ENCODE measurements at places on chromosomes 1 and 21.

GRCh38 chr1:117388328-117388727 lies 21.1 kb downstream of the MAN1A2 start:
- no peak for DNase-seq

DNA sequence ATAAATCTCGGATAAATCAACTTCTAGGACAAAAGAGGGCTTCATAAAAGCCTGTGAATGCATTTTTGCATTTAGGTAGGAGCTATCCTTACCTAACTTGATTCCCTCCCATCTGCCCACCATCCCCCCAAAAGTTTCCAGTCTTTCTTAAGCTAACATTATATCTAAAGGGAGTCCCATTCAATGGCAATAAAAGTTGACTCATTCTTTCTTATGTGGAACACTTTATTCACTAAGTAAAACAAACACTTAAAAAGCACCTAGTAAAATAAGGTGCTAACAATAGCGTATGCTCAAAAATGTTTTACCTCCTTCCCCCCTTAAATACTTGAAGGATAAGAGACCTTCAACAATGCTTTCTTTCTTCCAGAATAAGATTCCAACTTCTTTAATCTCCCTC lies 83.8 kb downstream of the GON4L start:
- no peak for DNase-seq

GRCh38 chr1:2971609-2972008 lies 49.7 kb upstream of the ACTRT2 start:
- DNase-seq: no peak

DNA sequence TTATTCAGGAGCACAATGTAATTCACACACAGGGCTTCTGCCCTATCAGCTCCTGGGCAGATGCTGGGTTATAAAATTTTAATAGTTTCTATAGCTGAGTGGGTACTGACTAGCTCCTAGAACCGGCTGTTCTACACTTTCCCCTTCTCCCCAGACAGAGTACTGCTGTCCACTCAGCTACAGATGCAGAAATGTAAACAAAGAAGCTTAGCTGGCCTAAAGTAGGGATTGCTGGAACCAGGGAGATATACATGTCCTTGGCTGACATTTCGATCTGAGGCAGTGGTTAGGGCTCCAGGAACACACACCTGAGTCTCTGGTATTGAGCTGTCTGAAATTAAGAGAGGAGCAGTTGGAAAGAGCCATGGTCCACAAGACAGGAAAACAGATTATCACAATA lies 211.5 kb upstream of the USP24 start:
- DNase-seq: peak; percentile 31

DNA sequence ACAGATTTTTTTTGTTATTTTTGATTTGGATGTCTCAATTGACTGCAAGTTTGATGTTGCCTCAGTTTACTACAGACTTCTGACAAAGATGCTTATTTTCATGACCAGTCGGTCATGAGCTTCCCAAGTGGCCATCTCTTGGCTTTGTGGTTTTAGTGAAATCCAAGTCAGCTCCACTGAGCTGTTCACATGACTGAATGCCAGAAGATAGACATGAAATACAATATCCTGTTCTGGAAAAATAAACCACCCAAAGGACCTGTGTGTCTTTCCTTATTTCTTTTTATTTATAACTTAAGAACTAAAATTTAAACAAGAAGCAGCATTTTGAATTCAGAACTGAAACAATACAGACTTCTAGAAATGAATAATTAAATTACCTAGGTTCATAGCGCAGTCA lies 89.3 kb downstream of the HMCN1 start:
- peak; percentile 44 for DNase-seq

DNA sequence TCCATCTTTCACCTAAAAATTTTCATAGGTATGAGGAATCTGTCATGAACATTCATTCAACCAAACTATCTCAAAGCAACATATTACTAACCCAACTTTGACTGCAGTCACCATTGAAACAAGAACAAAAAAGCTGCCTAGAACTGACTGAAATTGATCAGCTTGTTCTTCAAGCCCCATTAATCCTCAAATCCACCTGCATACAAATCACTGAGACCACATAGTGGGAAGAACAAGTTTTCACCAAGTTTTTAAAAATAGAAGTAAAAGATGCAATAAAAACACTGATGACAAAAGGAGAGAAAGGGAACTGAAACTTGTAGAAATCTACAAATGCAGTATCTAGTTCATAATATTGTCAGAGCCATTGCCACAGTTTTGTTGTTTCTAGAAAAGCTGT lies 6.1 kb downstream of the SORT1 start:
- no peak for DNase-seq

- no peak for DNase-seq
Observed at GRCh38 chr1:155120253-155120652, 7.4 kb upstream of the EFNA1 start.

GRCh38 chr1:41659903-41660302 lies 175.4 kb upstream of the EDN2 start:
- no peak for DNase-seq

GRCh38 chr1:221440658-221441057 lies 301.2 kb downstream of the DUSP10 start:
- DNase-seq: peak; percentile 28

DNA sequence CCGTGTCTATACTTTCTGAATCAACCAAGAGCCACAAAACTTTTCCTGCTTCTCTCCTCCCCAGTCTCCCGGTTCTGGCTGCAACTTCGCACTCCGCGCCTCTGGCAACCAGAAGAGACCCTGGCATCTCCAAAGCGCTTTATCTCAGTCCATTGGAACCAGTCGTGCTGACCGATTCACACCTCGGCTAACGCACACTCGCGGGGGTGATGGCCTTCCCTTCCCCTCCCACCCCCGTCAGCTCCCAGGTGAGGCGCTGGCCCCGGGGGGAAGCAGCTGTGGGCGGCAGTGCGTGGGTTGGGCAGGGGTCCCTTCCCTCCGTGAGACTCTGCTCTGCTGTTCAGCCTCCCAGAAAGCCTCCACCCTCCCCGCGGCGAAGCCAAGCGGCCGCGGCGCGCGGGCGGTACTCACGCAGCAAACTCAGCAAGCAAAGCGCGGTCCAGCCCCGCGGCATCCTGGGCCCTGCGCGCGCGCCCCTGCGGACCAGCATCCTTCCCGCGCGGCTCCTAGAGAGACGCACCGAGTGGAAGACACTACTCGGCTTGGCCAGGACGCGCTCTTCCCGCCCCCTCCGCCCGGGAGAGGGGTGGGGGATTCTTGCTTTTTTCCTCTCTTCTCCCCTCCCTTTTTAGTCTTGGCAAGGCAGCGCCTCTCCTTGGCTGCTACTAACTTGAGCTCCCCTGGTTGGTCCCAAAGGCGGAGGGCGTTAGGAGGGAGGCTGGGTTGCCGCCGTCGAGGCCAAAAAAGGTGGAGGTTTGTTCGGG lies at the start of gene CD34:
TSS of gene CD34 (minus strand) at position 535 of the 764 bp plus-strand sequence. CDS start at position 490, 45 bp downstream.
- no peak for DNase-seq

DNA sequence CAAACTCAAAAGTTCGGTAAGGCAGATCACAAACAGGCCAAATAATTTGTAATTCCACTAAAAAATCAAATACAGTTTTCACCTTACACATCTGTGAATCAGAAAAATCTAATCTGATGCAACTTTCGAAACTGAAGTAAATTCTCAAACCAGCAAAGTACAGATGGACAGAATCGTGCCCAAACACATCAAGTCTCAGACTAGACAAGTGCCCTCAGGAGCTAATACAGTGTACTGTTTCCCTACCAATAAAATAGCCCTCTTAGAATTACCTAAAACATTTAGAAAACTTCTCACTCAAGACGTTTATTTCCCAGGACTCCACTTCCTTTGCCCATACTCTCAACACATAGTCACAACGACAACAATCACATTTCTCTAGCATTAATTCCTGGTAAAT lies 134.2 kb downstream of the SMYD2 start:
- no peak for DNase-seq

DNA sequence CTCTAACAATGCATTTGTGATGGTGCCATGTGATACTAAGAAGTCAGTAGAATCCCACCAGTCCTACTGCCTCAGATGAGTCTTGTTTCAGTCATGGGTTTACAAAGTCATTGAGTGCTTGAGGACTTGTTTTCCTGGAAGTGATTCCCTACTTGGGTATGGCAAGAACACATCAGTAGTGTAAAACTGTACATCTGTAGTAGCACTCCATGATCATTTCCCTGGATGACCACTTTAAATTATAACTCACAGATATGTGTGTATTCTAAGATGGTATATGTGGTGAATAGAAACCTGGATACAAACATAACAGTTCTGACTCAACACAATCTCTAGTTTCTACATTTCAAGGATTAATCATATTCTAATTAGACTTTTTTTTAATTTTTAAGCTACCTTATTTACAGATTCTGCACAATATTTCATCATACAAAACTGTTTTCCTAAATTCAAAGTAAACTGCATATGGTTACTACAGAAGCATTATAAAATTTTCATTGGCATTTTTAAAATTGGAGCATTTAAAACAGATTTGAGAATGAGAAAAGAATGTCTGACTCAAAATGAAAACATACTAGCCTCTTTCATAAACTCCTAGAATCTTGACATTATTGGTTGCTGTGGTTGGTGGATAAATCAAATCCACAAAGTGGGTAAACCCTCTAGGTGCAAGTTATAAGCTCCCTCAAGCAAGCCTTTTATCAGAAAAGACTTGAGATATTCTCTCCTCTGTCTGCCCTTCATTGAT lies 6.8 kb upstream of the PSMG1 start:
- DNase-seq: peak; percentile 72

- DNase-seq: peak; percentile 45
Observed at GRCh38 chr1:174692313-174692712, 244.5 kb downstream of the GPR52 start.

- DNase-seq: no peak
Observed at GRCh38 chr1:156372265-156372586, 3.2 kb downstream of the RHBG start.

GRCh38 chr1:113219377-113219776 lies 146.4 kb downstream of the LRIG2 start:
- peak; percentile 7 for DNase-seq

DNA sequence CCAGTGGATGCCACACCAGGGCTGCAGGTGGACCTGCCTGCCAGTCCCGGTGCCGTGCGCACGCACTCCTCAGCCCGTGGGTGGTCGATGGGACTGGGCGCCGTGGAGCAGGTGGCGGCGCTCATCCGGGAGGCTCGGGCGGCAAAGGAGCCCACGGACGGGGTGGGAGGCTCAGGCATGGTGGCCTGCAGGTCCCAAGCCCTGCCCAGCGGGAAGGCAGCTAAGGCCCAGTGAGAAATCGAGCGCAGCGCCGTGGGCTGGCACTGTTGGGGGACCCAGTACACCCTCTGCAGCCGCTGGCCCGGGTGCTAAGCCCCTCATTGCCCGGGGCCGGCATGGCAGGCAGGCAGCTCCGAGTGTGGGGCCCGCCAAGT lies 1171.8 kb upstream of the B3GALT2 start:
- DNase-seq: no peak

- no peak for DNase-seq
Observed at GRCh38 chr21:38816400-38816977, 10.8 kb downstream of the ETS2 start.

DNA sequence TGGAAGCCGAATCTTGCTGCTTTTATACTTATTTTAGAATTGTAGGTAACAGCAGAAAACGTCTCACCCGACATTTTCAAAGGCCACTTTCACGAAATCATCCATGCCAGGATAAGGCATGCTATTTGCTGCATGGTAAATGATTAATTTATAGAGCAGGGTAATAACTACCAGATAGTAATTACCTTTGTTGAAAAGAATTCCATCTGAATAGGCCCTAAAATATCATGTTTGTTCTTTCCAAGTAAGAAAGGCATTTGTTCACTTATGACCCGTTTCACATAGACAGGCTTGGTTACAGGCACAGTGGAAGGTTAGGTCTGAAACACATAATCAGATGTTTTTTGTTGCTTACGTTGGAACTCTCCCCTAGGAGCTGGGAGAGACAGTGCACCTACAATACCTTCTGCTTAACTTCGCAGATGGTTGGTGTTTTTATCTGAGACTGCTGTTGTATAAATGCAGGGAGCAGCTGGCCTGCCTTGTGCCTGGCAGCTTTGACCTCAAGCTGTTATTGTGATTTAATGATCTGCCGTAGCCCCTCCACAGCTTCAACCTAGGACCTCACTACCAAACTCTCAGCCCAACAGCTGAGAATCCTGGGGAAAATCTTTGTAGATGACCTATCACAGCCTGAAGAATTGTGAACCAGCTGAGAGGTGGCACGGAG lies 1.6 kb downstream of the SLC44A3 start:
- DNase-seq: no peak

GRCh38 chr1:46583494-46583893 lies 20.6 kb downstream of the MKNK1 start:
- DNase-seq: no peak

- DNase-seq: no peak
Observed at GRCh38 chr1:119184972-119185371, 44.5 kb upstream of the WARS2 start.

- no peak for DNase-seq
Observed at GRCh38 chr1:245361065-245361464, 206.3 kb downstream of the KIF26B start.

GRCh38 chr1:47521034-47521881 lies 83.4 kb downstream of the FOXD2 start:
- no peak for DNase-seq

GRCh38 chr1:55896210-55896609 lies 681.0 kb upstream of the USP24 start:
- DNase-seq: no peak

DNA sequence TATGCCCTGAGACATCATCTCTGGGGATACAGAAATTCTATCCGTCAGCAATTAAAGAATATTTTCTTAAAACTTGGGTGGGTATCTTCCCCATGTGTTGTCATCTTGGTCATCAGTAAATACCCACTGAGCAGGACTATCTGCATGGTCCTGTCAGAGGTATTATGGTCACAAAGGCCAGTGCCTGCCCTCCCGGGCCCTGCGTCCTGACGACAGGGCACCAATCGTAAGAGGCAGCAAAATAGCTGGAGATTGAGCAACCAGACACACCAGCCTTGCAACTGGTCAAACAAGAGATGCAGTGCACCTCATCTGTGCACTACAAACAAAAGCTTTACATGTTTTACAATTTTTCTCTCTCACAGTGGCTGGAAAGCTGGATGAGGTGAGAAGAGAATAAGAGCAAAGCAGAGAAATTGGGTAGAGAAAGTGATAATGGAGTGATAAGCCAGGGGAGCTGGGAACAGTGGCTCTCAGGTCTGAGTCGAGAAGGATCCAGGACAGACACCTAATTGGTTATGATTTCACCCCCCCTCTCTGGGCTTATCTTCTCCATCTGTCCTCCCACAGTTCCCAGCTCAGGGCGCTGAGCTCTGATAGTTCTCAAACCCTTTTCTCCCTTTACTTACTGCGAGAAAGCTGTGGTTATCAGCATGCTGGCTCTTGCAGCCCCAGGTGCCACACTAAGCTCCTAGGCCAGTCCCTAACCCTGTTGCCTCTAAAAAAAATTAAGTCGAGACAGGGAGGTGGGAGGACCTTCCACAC lies 8.8 kb upstream of the SRP9 start:
- no peak for DNase-seq

GRCh38 chr1:169027607-169028320 lies 78.7 kb upstream of the ATP1B1 start:
- DNase-seq: no peak

DNA sequence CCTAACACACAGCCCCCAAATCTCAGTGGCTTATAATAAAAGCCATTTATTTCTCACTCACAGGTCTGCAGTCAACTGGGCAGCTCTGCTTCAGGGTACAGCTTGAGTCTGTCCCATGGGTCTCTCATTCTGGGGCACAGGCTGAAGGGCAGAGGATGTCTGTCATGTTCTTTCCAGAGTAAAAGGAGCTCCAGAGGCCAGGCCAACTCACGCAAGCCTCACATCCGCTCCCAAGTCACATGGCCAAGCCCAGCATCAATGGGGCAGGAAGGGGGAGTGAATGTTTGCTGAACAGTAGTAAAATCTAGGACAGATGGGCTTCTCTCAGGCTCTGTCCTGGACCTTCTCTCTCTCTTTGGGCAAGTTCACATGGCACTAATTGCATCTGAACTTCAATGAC lies 7.1 kb upstream of the SSBP3 start:
- DNase-seq: peak; percentile 81

- DNase-seq: no peak
Observed at GRCh38 chr1:117567435-117567834, 38.4 kb upstream of the TENT5C start.
